ENCODE measurements at places on chromosomes 3 and 15. TPM values are rescaled to one million over a fixed set of nuclear protein-coding genes. Genes with fewer than 3 reads are reported as not detected.

SLC12A1 gene
- not detected for total RNA-seq

- DNase-seq, result no peak
Measured at GRCh38 chr15:55909036-55909811, 84.2 kb downstream of the NEDD4 start.

CHRNA7 gene
- total RNA-seq, result 0.44 TPM

SNAPC5 gene
- 33.7 TPM for total RNA-seq

ISLR2 gene
- total RNA-seq, result not detected

GRCh38 chr3:61725851-61726333 is 164.5 kb downstream of the PTPRG start:
- no peak for DNase-seq

CHST13 gene
- total RNA-seq, result not detected

GRCh38 chr15:63872759-63873510 is 39.2 kb upstream of the HERC1 start:
- no peak for DNase-seq

GRCh38 chr3:145269106-145269505 is 891.9 kb downstream of the PLOD2 start:
- DNase-seq, result no peak

GRCh38 chr15:84103345-84103744 is 132.2 kb upstream of the GOLGA6L4 start:
- DNase-seq, result no peak

GPR87 gene
- total RNA-seq, result not detected

DNA sequence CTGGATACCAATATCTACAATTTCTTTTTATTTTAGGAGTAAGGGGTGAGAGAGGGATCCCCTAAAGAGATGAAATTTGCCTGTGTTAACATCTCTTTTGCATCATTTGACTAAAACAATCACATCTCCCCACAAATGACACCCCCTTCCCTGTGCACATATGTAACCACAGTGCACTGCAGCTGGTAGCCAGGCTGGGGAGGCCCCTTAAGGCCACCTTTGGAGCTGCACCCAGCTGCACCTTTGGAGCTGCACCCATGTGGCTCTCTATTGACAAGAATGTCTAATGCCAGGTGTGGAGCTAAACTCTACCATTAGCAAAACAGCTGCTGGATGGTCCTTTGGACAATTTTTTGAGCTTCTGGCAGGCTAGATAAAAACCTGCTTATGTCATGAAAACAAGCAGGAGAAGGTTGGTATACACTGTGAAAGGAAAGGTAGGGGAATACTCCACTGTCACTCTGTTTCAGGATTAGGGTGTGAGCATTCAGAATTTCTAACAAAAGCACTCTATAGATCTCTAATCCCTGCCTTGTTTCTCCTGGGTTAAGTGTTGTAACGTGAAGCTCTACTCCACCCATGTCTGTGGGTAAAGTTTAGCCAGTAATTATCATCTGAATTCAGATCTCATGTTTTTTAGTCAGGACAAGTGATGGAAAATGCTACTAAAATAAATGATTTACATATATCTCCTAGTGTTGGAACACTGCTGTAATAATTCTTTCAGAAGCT is 52.1 kb downstream of the TFG start:
- no peak for DNase-seq

TRIM71 gene
- total RNA-seq, result not detected

CPNE9 gene
- total RNA-seq, result not detected

CPNE4 gene
- total RNA-seq, result not detected

GRCh38 chr15:85457392-85457968 is 77.1 kb downstream of the AKAP13 start:
- DNase-seq, result no peak

ADGRG7 gene
- not detected for total RNA-seq

PLEKHO2 gene
- 25.4 TPM for total RNA-seq

GRCh38 chr3:127589600-127590281 is 792 bp downstream of the TPRA1 start:
- DNase-seq, result no peak

BFSP2 gene
- total RNA-seq, result not detected

SAMMSON gene
- not detected for total RNA-seq

- DNase-seq, result no peak
Measured at GRCh38 chr3:74640211-74640610, 25.8 kb upstream of the CNTN3 start.

- DNase-seq, result no peak
Measured at GRCh38 chr15:73550190-73550589, 83.0 kb downstream of the NPTN start.
